SW480 (cell line): ENCODE measurements at places on chromosomes 1 and 21.

- DNase-seq: no peak
Measured at GRCh38 chr21:28871388-28872010, 121.2 kb downstream of the LTN1 start.

DNA sequence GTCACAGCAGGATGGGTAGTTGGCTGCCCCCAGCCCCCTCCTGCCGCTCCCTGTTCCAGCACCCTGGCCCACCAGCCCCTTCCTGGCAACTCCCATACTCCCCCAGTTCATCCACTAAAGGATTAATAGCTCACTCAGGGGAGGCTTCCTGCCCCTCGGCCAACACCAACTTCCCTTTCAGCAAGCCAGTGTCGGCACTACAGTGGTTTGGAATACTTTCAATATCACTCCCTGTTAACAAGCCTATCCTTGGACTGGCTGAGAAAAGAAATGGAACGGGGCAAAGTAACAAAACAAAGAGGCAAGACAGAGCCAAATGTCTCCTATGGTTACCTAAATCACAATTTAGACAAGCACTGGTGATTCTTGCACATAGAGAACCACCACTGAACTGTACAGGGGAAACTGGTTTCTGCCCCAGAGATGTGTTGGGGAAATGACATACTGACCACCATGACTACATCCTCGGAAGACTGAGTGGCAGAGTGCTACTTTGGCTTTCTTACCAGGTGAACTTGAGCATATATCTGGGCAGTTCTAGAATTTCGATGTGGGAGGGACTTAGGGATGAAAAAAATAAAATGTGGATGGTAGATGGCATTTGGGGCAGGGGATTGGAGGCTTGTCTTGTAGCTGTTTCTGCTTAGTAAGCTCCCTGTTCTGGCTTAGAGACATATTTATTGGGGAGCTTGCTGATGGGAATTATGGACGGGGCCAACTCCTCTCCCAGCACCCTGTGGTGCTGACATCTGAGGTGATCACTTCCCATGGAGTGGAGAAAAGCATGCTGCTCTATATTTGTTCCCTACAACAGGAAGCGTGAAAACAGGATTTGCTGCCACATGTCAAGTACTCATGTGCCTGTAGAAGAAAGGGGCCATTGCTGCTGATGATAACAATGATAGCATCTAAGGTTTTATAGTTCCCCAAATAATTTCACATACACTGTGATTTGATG, 7.1 kb upstream of the CAPN2 start:
- no peak for DNase-seq

DNA sequence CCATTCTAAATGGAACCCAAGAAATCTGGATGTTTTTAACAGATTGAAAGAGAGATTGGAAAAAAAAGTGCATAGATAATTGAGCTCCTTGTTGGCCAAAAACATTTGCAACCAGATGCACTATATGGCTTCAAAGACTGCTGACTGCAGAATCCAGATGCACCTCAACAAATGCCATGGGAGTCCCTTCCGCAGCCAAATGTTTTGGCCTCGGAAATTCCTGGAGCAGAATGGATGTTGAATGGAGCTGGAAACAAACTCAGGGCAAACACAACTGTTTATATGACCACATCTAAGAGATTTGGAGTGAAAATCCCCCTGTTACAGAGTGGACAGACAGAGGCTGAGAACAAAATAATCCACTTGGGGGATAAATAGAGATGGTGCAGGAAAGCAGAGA, 285.0 kb upstream of the NFIA start:
- DNase-seq: no peak

GRCh38 chr1:12405325-12406210, 175.7 kb downstream of the VPS13D start:
- DNase-seq: no peak

- DNase-seq: no peak
Measured at GRCh38 chr1:63703701-63704107, 70.1 kb upstream of the ROR1 start.

DNA sequence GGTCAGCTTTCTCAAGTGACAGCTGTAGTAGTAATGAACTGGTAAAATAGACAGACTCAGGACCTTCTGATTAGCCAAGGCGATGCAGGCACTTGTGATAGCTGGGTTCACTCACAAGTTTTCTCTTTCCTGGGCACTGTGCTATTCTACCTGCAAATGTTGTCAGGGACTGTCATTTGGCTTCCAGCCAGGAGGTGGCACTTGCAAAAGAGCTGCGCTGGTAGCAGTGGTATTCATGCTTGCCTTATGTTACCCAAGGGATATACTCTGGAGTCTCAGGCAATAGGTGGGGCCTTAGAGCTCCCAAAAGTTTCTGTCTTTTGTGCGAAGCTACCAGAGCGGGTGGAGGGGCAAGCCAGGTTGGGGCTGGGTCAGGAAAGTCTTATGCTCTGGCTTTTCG, 23.5 kb downstream of the IFI44 start:
- peak; percentile 4 for DNase-seq

- no peak for DNase-seq
Measured at GRCh38 chr1:17310068-17310640, 2.2 kb downstream of the PADI4 start.
